Inflammatory macrophage treated with lipopolysaccharide for 1 hour (primary cell): ENCODE measurements at places on chromosomes 3 and 15.
A peak's percentile ranks its signal among the peaks of the same experiment; 100 is the strongest.

DNA sequence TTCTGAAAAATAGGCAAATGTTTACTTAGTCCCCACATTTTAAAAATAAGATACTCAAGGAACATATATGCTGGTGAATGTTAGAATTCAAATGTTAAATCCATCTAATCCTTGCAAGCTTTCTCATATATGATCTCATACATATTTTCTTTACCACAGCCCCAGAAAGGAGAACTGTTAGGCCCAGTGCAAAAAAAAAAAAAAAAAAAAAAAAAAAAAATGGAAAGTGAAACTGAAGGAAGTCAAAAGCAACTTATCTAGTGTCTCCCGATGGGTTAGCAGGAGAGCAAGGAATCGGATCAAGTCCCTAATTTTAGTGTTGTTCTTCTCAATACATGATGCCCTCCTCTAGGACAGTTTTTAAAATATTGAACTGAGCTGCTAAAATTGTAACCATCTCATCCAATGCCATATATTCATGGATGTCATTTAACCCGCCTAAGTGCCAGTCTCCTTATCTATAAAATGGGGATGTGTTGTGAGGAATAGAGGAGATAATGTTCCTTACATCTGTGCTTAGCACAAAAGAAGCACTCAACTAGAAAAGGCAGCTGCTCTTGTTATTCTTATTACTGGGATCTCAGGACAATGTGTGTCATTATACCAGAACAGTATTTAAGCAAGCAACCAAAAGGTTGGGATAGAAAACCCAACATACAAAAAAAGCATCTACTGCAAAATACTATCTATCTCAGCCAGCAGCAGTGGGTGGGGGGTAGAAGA is 279.7 kb downstream of the MAGI1 start:
- peak; percentile 4 for DNase-seq

DNA sequence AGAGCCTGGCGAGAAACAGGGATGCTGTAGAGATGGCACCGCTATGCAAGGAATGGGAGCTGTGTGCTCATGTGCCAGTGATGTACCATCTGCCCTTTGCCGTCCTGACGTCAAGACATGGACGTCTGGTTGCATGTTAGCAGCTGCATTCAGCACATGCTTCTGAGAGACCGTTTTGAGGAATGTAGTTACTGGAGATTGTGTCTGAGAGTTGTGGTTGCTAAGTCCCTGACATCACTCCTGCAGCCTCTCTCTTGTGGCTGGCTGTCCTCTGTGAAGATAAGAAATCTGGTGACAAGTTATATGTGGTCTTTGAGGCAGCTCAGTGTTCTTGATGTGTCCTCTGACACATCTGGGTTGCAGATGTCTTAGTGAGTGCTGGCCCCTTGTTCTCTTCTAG is 165.1 kb downstream of the APBA2 start:
- DNase-seq = no peak

- peak; percentile 54 for DNase-seq
These were observed 27.6 kb upstream of the FAM3D start for GRCh38 chr3:58693940-58694850.

GRCh38 chr3:112615989-112616731 is 24.8 kb downstream of the CCDC80 start:
- no peak for DNase-seq

- no peak for DNase-seq
These were observed 15.2 kb upstream of the ANKDD1A start for GRCh38 chr15:64896371-64897069.

DNA sequence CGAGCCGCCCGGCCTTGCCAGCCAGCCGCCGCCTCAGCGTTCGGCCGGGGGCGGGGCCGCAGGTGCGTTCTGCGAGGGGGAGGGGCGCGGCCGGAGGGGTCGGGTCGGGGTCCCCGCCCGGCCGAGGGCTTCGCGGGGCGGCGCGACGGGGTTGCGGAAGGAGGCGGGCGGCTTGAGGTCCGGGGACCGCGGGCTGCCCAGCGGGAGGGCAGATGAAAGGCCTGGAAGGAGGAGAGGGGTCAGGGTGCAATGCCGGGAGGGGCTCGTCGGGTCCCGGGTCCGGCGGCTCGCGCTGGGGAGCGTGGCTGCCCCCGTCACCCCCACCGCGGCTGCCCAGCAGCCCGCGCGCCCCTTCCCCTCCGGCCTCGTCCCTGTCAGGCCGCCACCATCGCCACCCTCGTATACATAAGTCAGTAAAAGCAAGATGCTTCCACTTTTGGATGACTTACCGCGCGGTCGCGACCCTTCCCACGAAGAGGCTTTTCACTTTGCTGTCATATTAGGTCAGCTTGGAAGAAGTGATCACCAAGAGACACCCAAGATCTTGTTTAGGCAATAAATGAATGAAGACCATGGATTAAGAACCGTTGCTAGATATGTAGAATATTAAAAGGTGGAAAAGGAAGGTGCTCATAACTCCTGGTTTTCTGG is 620 bp upstream of the ANP32A start:
- DNase-seq = no peak

- no peak for DNase-seq
These were observed 71.2 kb upstream of the IQSEC1 start for GRCh38 chr3:13144163-13145023.

GRCh38 chr3:5343459-5343858 is 156.0 kb downstream of the EDEM1 start:
- DNase-seq = no peak

DNA sequence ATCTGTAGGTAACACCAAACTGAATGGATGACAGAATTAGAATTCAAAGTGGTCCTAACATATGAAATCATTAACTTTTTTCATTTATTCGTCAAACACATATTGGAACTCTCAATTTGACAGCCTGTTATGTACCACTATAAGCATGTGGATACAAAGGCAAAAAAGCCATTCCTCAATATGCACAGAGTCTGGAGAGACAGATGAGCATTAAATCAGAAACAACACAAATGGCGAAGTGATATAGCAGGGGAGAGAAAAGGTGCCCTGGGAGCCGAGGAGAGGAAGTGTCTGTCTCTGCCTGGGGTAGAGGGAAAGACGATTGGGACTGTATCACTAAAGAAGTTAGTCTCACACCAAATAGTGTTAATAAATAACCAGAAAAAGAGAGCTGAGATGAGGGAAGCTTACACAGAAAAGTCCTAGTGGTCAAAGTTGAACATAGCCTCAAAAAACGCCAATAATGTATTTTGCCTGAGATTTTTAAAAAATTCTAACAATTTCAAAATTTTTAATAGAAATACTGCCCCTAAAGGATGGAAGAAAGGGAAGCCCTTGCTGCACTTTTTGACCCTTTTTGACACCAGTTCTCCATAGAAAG is 417.5 kb downstream of the TUSC7 start:
- no peak for DNase-seq

DNA sequence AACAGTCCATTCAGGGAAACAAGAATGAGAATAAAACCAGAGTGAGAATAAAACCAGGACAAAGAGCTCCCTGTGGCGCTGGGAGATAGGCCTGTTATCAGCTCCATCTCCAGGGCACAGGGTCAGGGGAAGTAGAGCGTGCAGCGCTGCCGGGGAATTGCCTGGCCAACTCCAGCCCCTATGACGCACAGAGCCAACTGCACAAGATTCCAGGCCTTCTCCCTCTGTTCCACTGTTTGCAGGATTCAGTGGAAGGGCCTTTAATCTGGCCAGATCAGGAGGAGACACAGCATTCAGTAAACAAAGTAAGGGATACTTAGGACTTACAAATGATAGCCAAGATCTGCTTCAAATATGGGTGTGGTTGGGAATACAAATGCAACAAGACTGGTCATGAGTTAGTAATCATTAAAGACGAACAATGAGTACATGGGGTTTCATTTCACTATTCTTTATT is 49.4 kb downstream of the ITGB5 start:
- no peak for DNase-seq

GRCh38 chr3:173617490-173617889 is 219.9 kb downstream of the NLGN1 start:
- no peak for DNase-seq

GRCh38 chr3:179642871-179643270 is 10.0 kb upstream of the USP13 start:
- DNase-seq = no peak
